ENCODE measurements at places on chromosomes 3 and 15.

DNA sequence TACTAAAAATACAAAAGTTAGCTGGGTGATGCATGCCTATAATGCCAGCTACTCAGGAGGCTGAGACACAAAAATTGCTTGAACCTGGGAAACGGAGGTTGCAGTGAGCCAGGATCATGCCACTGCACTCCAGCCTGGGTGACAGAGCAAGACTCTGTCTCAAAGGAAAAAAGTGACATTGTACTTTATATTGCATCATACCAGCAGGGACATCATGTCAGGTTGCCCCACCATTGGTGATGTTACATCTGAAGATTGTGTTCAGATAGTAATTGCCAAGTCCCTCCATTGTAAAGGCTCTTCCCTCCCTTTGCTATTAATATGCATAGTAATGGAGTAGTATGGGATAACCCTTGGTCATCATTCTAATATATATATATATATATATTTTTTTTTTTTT lies 44.8 kb downstream of the FOXL2 start:
- DNase-seq: no peak

- no peak for DNase-seq
These were observed 316.6 kb upstream of the TGFBR2 start for GRCh38 chr3:30289766-30290165.

GRCh38 chr3:188446014-188446413 lies 292.1 kb downstream of the LPP start:
- no peak for DNase-seq

DNA sequence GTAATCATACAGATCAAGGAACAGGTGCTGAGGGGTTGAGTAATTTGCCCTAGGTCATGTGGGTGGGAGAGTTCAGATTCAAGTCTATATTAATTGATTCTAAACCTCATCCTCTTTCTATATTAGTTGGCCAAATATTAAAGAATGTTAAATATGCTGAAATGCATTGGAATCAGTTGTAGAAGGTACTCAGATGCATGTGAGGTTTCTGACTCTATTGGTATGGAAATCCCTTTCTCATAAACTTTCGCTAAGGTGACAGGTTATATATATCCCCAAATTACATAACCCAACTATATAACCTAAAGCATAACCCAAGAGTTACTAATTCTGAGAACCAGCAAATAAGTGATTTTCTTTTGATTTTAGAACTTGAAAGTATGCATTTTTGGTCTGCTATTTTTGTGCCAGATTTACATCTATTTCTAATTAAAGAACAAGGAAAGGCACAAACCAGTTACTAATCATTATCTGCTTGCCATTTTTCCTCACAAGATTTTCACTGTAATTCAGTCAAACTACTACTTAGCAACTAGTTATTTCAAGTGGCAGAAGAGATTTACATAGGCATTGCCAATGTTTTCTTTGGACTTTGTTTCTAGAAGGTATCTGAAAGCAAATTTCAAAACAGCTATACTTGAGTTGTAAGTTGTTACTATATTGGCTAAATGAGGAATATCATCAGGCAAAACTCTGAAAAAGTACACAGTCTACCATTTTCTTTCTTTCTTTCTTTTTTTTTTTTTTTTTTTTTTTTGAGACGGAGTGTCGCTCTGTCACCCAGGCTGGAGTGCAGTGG lies 201.3 kb downstream of the RBMS3 start:
- no peak for DNase-seq

DNA sequence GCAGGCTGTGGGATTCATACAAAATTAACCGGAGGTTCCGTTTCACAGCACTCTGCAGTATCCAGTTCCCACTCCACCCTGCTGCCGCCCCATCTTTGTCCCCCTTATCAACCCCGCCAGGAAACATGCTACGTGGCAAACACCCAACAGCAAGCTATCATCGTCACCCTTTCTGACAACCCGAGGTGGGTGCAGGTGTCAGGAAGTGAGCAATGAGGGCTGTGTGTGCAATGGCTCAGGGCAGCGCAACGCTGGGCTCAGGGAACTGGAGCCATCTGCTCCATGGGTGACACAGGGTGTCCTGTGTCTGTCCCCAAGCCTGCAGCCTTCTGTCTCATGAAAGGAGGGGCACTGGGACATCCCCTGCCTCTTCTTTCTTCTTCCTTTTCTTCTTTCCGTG lies 60.9 kb downstream of the ATP2B2 start:
- DNase-seq: no peak

- no peak for DNase-seq
These were observed 43.9 kb upstream of the PLXND1 start for GRCh38 chr3:129650256-129650872.

Data from T-helper 17 cell (primary cell).